Stimulated activated CD4-positive, alpha-beta T cell treated with anti-CD3 and anti-CD28 coated beads, Interleukin-15, amount 100 ng/mL, for 24 hours (primary cell): ENCODE measurements at places on chromosomes 5 and 9.

- no peak for DNase-seq
Measured at GRCh38 chr5:155953335-155953734, 373.6 kb upstream of the SGCD start.

DNA sequence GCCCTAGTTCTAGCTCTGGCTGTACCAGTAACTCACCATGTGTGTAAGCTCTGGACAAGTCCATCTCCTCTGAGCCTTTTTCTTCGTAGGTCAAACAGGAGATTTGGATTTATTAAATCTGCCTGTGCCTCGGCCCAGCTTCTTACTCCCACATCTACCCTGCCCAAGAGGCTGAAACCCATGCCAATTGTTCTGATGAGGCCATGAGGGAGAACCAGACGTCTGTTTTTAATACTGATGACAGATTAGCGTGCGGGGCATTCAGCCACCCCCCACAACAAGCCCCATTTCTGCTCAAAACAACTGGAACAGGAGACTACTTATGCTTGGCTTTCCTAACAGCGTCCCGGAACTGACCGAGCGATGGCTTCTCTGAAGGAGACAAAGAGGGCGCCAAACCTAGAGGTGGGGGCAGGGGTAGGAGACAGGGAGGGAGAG lies 81.2 kb upstream of the TRIM32 start:
- DNase-seq = no peak

DNA sequence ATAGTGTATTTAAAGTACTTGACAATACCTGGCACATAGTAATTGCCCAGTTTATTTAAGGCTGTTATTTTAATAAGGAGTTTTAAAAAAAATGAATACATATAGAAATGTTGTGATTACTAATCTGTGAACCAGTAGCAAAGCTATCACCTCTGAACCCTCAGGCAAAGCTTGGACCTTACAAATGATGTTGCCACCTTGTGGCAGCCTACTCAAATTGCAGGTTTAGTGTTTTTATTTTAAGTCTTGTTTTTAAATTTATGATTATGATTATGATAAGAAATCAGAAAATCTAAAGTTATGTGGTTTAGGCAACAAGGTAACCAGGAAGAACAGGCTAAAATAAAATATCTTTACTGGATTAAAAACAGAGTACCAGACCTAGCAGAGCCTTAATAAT lies 35.8 kb downstream of the PPARGC1B start:
- no peak for DNase-seq

DNA sequence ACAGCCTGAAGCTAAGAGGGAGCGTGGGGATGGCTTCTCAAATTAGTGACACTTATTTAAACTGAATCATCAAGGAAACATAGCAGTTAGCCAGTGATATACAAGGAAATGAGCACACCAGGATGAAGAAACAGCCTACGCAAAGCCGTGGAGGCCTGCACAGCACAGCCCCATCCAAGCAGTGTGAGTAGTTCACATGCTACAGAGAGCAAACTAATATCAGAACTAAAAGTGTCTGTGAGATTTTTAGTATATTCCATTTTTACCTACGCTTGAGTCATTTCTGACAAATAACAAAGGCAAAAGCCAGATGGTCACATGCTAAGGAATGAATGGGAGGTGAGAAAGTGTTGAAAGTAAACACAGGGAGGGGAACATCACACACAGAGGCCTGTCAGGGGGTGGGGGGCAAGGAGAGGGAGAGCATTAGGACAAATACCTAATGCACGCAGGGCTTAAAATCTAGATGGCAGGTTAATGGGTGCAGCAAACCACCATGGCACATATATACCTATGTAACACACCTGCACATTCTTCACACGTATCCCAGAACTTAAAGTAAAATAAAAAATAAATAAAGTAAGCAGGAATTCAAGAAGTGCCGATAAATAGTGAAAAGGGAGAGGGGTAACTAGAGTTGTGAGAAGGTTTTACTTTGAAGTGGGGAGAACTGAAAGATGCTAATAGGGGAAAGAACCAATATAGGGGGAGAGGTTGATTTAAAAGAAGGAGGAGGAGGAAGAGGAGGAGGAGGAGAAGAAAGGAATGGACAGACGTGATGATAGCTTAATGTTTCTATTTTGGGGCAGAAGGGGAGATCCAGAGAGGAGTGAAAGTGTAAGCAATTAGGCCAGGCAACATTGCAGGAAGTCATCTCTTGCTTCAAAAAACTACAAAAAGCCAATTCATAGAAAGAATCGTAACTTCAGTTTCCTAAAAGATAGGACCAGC lies 100.9 kb upstream of the PTGER4 start:
- peak; percentile 81 for DNase-seq

GRCh38 chr9:13395156-13395555 lies 115.7 kb upstream of the MPDZ start:
- no peak for DNase-seq

DNA sequence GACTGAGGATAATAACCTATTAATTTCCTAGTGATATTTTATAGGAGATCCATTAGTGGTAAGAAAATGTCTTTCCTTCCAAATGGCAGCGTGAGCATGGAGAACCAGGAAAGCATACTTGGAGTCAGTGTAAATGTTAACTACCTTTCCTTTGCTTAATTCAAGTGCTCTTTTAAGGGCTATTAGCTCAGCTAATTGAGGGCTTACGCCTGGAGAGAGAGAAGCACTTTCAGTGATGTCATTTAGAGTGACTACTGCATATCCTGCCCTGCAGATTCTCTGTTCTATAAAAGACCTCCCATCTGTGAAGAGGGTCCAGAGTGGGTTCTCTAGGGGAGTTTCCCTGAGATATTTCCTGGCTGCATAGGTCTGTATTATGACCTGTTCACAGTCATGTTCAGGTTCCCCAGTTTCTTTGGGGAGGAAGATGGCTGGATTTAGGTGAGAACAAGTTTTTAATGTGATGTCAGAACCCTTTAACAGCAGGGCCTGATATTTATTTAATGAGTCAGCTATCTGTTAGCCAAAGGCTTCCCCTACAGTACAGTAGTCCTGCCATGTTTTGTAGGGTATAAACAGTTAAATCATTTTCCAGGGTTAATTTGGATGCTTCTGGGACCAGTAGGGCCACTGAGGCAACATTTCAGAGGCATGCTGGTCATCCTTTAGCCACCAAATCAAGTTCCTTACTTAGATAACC lies 89.6 kb downstream of the TRIM36 start:
- no peak for DNase-seq

DNA sequence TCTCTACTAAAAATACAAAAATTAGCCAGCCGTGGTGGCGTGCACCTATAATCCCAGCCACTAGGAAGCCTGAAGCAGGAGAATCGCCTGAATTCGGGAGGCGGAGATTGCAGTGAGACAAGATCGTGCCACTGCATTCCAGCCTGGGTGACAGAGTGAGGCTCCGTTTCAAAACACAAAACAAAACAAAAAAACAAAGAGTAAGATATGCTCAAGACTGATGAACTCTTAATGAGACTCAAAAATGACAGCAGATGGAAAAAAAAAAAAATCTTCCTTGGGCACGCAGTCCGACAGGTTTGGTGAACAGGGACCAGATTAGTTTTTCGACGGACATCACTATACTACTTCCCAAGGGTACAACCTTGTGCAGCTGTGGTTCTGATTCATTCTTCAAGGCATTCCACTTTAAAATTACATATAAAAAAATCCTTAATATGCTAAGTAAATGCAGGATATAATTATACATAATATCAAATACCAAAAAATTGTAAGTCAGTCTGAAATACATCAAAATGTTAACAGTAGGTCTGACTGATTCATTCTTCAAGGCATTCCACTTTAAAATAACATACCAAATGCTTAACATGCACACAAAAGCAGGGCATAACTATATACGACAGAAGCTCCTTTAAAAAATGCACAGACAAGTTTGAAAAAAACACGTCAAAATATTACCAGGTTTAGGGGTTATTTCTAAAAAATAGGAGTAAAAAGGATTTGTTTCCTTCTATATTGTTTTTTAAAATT lies 12.3 kb downstream of the PSIP1 start:
- no peak for DNase-seq

DNA sequence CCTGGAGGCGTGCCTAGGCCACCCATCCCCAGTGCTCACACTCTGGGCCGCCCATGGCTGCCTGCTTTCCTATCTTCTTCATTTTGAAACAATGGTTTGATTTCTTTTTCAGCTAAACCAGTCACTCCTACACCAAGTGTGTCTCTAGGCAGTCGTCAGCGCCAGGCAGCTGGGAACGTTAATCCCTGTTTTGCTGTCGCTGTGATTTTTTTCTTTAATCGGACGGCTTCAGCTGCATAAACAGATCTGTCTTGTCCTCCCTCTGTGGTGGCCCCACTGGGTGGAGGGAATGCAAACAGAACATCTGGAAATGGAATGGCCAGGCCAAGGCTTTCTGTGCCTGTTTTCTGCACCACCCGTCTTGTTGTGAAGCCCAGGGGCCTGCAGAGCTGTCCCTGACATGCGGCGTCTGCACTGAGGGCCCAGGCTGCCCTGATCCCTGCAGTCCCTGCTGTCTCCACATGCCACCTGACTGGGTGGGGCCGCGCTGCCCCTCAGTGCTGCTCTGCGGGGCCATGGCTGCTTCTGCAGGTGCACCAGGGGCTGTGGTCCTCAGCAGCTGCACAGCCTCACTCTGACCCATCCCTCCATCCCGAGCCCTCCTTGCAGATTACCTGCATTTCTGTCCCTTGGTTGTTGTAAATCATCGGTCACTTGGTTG lies 51.5 kb downstream of the WNK2 start:
- no peak for DNase-seq

GRCh38 chr5:154084062-154084639 lies 45.4 kb downstream of the MFAP3 start:
- DNase-seq = no peak

- no peak for DNase-seq
Measured at GRCh38 chr5:168353216-168353957, 61.9 kb downstream of the WWC1 start.

GRCh38 chr5:113278976-113279375 lies 155.8 kb downstream of the TSSK1B start:
- DNase-seq = peak; percentile 9

DNA sequence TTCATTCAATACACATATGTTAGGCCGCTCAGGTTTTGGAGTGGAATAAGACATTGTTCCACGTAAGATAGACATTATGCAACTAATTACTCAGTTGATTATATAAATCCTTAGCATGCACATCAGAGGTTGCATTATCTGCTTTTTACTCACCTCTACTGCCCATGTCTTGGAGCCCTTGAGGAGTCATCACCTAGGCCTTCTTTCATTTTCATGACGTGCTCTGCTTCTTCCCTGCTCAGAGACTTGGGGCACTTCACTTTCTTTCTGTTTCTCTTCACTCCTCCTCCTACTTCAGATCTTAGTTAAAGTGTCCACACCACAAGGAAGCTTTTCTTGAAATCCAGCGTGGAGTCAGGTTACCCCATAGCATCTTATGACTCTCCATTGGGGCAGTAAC lies 241.1 kb downstream of the TLR4 start:
- DNase-seq = no peak

DNA sequence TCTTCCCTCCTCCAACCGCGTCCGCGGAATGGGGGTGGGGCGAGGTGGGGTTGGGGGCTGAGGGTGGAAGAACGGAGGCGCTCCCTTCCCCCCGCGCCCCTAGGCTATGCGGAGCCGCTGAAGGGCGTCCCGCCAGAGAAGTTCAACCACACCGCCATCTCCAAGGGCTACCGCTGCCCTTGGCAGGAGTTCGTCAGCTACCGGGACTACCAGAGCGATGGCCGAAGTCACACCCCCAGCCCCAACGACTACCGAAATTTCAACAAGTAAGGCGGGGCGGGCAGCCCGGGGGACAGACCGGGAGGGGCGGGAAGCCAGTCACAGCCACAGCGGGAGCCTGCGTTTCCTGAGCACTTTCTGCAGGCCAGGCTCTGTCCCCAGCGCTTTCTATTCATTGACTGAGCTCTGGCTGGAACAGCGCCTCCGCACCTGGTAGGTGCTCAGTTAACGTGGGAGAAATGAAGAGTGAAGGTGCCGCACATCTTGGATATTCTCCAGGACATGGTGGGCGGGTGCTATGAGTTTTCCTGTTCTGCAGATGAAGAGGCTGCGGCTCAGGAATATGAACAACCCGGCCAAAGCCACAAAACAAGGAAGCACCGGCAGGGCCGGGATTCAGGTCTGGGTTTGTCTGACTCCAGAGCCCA lies 11.3 kb downstream of the MYOZ3 start:
- peak; percentile 42 for DNase-seq

DNA sequence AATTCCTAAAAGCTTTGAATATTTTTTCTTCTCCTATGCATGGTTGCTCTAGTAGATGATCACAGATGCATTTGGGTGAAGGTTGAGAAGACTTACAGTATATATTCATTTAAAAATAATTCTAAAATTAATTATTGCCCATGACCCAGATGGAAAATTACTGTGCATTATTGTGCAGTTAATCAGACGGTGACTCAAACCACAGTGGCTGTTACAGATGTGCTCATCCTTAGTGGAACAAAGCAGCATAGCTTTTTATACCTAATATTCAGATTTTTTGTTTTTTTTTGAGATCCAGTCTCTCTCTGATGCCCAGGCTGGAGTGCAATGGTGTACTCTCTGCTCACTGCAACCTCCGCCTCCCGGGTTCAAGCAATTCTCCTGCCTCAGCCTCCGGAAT lies 10.7 kb downstream of the OR2V1 start:
- no peak for DNase-seq

GRCh38 chr5:111398013-111398412 lies 114.3 kb downstream of the STARD4 start:
- no peak for DNase-seq

DNA sequence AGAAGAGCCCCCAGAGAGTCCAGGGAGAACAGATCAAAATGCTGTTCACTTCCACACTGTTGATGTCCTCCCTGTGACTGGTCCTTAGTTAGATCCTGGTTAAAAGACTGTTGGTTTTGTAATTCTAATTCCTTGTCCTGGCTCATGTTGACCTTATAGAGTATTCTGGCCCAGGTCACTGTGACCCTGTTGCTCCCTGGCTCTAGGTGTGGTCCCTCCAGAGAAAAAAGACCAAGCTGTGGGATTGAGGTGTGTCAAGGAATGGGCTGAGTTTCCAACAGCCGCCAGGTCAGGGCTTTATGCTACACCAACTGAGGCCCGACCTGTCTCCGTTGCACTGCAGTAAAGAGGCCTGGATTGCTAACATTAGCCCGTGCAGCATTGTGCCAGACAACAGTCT lies 241.0 kb upstream of the MSX2 start:
- no peak for DNase-seq

DNA sequence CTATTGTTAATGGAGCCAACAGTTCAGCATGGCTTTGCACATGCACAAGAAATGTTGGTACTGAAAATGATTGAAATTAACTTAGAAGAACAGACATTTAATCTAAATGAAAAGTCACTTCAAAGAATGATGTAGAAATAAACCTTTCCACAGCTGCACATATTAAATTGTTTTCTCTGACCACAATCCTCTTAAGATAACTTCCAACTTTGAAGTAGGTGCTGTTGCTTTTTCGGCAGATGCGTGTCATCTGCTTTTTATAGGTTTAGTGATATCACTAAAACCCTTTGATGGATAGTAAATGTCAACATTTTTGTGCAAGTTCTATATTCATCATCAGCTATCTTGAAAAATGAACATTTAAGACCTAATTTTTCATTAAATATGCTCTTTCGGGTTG lies 25.3 kb upstream of the SLC1A3 start:
- no peak for DNase-seq

DNA sequence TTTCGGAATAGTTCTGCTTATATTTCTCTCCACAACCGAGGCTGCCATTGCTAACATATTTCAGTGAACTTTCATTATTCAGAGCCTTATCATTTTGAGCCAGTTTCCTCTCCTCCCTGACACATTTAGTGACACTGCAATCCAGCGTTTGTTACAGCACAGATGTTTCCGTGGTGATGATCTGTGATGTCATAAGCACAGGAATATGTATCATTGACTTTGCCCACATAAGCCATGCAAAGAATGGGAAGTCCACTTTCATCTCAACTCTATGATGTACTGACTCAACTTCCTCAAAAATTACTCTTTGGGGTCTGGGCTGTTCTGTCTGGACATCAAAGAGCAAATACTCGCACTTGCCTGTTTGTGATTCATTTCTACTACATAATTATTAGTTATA lies 291.8 kb downstream of the EBF1 start:
- no peak for DNase-seq
